ENCODE measurements at places on chromosomes 12 and 14. TPM values are rescaled to one million over a fixed set of nuclear protein-coding genes. Genes with fewer than 3 reads are reported as not detected.

The NEUROD4 gene
- not detected for total RNA-seq

GRCh38 chr14:70856851-70857495 is 47.7 kb upstream of the MAP3K9 start:
- no peak for DNase-seq

DNA sequence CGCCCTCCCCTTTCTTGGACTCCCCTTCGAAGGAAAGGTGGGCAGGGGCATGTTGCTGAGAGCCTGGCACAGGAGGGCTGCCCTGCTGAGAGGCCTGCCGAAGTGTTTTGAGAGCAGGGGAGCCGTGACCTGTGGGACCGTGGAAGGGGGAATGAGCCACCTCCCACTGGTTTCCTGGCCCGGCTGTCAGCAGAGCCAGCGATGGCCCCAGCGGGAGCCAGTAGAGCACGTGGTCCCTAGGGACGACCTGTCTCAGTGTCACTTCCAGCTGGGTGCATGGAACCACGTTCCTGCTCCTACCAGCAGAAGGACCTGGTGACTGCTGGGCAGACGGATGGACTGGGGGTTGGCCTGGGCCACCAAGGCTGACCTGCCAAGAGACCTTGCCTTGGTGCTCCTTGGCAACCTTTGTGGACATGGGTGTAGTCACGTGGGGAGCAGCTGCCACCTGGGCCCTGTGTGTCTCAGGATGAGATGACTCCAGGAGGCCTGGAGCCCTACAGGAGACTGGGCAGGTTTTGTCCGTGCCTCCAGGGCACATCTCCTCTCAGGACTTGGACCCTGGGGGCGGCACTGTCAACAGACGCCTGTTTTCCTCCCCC is 34.6 kb downstream of the BEGAIN start:
- DNase-seq: no peak

DNA sequence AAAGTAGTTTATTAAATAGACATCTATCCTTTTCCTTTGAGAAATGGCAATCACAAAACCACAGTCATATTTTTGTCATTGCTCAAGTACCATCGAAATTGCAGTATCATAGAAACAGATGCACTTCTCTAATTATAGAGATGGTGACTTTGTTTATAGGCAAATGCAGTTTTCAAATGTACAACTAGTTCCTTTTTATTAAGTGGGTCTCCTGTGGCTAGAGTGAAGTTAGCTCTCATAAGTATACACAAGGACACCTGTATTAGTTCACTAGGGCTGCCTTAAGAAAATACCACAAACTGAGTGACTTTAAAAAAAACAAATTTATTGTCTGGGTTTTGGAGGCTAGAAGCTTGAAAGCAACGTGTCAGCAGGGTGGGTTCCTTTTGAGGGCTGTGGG is 62.8 kb downstream of the OTOGL start:
- DNase-seq: no peak

GRCh38 chr12:116039081-116039480 is 238.4 kb downstream of the MED13L start:
- DNase-seq: no peak

The OR6J1 gene
- not detected for total RNA-seq

GRCh38 chr14:98510392-98510791 is 761.6 kb downstream of the BCL11B start:
- no peak for DNase-seq

DNA sequence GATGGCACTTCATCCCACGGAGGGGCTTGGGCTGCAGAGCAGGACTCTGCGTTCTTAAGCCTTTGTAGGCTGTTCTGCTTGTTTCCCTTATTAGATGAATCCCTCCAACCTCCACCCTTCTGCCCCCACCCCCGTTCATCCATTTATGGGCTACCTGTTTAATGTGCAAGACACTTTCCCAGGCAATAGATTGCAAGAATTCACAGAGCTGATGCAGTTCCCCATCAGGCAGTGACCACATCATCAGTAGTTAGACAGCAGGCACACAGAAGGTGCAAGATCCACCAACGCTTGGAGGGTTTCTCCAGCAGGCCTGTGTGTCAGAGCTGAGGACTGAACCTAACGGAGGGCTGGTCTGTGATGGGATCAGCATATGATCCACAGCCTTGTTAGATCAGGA is 1.2 kb upstream of the C1R start:
- DNase-seq: no peak

GRCh38 chr14:104107101-104107581 is 21.6 kb downstream of the ASPG start:
- DNase-seq: no peak

The KRT1 gene
- total RNA-seq: not detected

The SLC4A8 gene
- total RNA-seq: 0.86 TPM

GRCh38 chr12:88570103-88570502 is 10.2 kb downstream of the KITLG start:
- DNase-seq: no peak

The SELPLG gene
- 3.1 TPM for total RNA-seq

- no peak for DNase-seq
Measured at GRCh38 chr14:95467657-95468056, 48.8 kb downstream of the SYNE3 start.

GRCh38 chr12:96425321-96425720 is 25.1 kb upstream of the CDK17 start:
- DNase-seq: no peak

The CCER1 gene
- total RNA-seq: not detected

The IL23A gene
- not detected for total RNA-seq

Data from cardiac septum (tissue), 1 donor.